ENCODE measurements at places on chromosomes 5 and 9.

GRCh38 chr5:153654504-153655200 lies 164.2 kb downstream of the GRIA1 start:
- DNase-seq: peak; percentile 18

GRCh38 chr5:114412510-114413171 lies 50.8 kb downstream of the KCNN2 start:
- DNase-seq: peak; percentile 81

DNA sequence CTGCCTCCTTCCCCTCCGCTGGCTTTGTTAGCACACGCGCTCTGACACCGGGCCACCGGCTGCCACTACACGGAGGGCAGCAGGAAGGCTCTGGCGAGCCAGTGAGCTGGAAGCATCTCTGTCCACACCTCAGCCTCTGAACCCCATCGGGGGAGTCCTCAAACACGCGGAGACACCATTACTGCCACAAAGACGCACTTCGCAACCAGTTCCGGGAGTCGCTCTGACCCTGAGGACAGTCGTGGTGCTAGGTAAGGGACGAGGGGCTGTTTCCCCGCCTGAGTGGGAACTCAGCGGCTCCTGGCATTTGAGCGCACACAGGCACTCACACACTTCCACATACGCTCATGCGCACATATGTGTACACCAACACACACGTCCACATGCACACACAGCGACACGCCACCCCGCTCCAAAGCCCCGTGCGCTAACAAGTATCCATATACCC lies 160.0 kb downstream of the C9orf152 start:
- DNase-seq: no peak

- DNase-seq: no peak
Observed at GRCh38 chr5:7348168-7348854, 47.6 kb upstream of the ADCY2 start.

- no peak for DNase-seq
Observed at GRCh38 chr9:96067004-96067403, 191.5 kb downstream of the ERCC6L2 start.

DNA sequence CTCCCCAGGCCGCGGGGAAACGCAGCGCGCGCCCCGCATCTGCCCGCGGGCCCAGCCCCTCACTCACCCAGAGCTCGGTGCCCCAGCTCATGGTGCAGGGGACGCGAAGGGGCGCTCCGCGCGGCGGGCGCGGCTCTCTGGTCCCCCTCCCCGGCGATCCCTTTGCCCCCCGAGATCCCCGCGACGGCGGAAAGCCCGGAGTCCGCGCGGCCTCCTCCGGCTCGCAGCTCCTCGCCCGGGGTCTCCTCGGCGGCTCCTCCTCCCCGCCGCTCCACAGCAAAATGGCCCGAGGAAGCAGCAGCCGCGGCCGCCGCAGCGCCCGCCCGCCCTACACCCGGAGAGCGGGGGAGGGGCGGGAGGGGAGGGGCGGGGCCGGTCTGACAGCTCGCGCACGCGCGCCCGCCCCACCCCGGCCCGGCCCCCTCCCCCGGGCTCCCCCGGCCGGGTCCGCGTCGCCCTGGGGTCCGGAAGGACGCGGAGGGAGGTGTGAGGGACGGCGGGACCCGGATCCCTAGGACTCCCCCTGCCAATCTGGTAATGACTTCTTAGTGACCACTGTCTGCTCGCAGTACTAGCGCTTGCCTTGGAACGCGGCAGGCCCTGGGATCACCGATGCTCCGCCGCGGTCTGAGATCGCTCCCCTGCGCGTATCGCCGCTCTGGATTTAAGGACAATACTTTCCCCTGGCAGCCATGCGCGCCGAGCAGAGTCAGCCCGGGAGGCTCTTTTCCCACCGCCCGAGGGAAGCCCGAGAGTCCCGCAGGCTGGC lies at the start of gene FNBP1:
Gene FNBP1, minus strand, starts transcription at position 305 of the 769 bp plus-strand sequence. Its CDS starts 214 bp downstream, at position 91.
- peak; percentile 72 for DNase-seq

- DNase-seq: no peak
Observed at GRCh38 chr5:174806729-174807128, 82.3 kb downstream of the MSX2 start.

DNA sequence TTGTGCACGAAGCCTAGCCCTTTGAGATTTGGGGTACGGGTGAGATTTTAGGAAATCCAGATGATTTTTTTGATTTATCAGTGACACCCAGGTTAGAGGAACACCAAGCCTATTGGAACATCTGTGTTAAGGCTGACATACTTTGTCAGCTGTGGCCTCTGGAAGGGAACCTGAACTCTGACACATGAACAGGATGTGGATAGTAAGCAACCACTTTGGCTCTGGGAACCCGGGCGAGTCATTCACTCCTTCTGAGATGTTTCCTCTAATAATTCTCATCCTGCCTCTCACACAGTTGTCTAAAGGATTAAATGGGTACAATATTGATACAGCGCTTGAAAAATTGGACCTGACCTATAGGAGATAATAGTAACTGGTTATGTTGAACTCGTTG lies 67.8 kb downstream of the FGF1 start:
- DNase-seq: peak; percentile 54

GRCh38 chr5:81579262-81579924 lies 171.5 kb downstream of the SSBP2 start:
- peak; percentile 20 for DNase-seq

DNA sequence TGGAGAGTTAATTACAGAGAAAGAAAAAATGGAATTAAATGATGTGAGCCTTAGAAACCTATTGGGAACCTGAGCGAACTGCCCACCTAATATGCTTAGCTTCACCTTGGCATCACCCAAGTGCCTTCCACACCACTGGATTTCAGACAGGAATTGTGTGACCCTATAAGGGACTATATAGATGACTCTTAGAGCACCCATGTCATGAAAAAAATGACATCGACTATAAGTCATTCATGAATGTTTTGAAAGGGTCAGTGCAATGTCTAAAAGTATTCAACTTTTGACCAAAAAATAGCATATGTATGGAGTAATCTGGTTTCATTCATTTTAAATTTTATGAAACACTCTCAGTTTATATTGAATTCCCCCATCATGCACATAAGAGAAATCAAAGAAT lies 81.6 kb upstream of the PRRC1 start:
- no peak for DNase-seq

- no peak for DNase-seq
Observed at GRCh38 chr5:169705322-169705721, 68.2 kb downstream of the DOCK2 start.

DNA sequence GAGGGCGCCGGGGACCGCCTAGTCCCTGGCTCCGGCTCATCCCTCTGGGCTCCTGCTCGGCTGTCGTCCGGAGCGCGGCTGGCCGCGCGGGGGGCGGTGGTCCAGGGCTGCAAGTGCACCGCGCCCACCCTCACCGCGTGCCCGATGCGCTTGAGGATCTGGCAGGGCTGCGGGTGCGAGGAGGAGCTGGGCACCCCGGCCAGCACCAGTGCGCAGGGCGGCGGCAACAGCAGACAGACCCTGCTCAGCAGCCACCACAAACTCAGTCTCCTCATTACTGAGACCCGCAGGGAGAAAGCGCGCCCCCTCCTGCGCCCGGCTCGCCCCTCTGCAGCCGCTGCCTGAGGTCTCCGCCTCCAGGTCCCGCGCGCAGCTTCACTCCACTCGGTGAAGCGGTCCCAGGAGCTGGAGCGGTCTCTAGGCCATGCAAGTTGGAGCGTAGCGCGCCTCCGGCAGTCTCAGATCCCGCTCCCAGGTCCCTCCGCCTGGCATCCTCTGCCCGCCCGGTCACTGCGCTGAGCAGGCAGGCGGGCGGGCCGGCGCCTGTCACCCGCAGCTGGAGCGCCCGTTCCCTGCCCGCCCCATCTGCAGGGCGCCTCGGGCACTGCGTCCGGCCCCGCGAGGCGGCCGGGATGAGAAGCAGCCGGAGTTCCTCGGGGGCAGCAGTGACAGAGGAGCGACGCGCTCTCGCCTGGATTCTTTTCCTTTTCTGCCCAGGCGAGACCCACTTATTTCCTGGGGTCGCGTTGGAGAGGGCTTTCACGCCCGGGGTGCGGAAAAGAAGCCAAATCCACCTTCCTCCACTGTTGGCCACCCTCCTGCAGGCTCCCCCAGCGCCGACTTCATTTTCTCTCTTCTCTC lies 512 bp downstream of the GRIN3A start:
- no peak for DNase-seq

DNA sequence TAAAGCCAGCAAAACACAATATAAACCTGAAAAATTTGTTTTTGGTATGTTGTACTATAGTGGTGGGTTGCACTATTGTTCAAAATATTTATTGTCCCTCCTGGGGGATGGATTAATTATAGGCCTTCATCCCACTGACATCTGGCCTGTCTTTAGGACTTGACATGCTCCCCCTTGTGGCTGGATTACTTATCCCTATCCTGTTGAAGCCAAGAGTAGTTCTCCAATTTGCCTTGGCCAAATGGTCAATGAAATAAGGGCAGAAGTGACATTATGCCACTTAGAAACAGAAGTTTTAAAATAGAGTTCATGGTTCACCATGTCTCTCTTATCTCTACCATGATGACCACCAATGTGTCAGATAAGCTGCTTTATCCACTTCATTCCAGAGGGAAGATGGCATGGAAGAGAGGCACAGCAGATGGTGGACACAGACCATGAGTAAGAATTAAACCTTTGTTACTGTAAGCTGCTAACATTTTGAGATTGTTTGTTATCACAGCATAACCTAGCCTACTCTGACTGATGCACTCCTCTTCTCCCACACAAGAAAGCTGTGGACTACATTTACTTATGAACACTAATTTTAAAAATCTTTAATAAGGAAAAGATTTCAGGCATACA lies 29.2 kb upstream of the ARHGEF28 start:
- peak; percentile 71 for DNase-seq

DNA sequence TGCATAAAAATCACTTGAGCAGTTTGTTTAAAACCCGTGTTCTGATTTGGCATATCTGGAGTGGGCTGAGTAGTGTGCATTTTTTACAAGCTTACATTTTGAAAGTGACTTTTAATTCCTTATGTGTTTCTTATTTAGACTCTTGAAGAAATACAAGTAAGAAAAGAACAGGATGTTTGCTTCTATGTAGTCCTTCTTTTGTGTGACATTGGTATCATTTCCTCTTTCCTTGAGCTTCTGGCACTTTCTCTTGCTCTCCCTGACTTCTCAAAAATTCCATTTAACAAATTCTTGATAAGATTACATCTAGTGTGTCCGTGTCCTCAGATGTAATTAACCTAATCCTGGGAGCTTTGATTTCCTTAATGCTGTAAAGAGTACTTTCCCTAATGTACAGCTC lies 12.5 kb downstream of the GARNL3 start:
- DNase-seq: no peak

GRCh38 chr5:140630292-140631035 lies 2.5 kb downstream of the CD14 start:
- DNase-seq: peak; percentile 41

Measured in epithelial cell of esophagus (primary cell).